ENCODE measurements at places on chromosomes 7 and 10.

- no peak for DNase-seq
Measured at GRCh38 chr7:112023786-112024185, 182.4 kb downstream of the DOCK4 start.

- DNase-seq = no peak
Measured at GRCh38 chr7:11336432-11336831, 362.8 kb downstream of the PHF14 start.

DNA sequence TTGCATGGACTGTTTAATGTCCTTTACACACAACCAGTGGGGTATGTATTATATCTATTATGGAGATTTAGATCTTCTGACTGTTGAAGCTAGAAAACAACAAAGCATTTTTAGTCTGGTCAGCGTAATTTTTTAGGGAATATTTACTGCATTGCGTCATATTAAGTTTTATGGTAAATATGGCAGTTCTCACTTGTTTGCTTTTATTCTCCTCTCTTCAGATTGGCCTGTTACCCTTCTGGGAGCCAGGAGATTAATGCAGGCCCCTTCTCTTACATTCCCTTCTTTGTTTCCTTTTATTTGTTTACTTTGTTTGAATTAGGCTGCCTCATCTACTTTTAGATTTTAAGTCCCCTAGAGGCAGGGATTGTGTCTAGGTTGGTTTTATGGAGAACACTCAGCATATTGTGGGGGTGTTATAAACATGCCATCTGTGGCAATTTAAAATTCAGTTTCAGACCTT lies 13.8 kb downstream of the UBE2D1 start:
- DNase-seq = no peak

GRCh38 chr10:78769526-78769925 lies 299.2 kb upstream of the ZMIZ1 start:
- no peak for DNase-seq

DNA sequence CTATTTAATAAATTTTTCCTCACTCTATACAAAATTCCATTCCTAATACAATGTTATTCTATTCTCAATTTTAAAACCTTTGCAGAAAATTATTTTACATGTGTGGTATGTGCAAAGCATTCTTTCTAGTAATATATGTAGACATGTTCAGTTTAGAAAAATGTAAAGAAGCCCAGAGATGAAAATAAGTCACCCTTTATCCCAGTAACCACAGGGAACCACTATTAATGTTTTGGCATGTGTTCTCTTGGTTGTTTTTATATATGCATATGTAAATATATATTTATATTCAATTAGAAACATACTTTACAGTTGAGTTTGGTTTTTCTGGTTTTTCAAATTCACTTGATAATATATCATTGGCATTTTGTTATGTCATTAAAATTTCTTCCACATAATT lies 14.8 kb upstream of the GLCCI1 start:
- DNase-seq = no peak

GRCh38 chr10:80555415-80555814 lies 17.7 kb downstream of the SH2D4B start:
- peak; percentile 82 for DNase-seq

DNA sequence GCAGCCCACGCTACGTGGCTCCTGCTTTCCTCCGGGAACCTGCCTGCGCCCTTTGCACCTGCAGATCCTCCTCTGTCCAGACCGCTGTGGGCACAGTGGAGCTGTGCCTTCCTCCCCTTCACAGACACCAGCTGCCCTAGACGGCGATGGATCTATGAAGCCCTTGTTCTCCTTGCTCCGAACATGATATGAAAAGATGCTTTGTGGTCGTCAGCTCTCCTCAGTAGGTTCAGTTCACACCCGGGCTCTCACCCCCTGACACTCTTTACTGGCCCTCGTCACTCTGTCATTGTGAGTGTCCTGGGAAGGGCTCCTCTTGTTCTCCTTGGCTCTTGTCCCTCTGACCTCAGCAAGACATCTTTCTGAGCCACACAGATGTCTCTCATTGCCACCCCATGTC lies 4.2 kb downstream of the ZNF488 start:
- no peak for DNase-seq

GRCh38 chr10:128463991-128464760 lies 338.0 kb upstream of the MKI67 start:
- peak; percentile 95 for DNase-seq

DNA sequence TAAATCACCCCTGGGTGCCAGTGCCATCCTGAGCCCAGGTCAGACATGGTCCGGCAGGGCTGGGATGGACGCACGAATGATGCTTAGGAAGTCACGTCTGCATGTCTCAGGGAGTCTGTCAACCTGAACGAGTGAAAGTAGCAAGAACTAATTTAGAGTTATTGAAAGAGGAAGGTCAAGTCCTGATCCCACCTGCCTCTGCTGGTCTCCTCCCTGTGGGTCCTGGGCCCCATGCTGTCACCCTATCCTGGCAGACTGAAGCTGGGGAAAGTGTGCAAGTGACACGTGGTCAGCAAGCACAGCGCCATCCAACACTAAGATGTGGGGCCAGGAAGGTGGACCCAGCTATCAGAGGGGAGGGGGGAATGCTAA lies 26.1 kb upstream of the GRID1 start:
- DNase-seq = peak; percentile 86

- no peak for DNase-seq
Measured at GRCh38 chr7:87570178-87570577, 30.5 kb downstream of the ABCB1 start.

- DNase-seq = peak; percentile 92
Measured at GRCh38 chr10:26438534-26439341, 597 bp downstream of the APBB1IP start.

GRCh38 chr10:78899996-78900714 lies 168.6 kb upstream of the ZMIZ1 start:
- peak; percentile 92 for DNase-seq

DNA sequence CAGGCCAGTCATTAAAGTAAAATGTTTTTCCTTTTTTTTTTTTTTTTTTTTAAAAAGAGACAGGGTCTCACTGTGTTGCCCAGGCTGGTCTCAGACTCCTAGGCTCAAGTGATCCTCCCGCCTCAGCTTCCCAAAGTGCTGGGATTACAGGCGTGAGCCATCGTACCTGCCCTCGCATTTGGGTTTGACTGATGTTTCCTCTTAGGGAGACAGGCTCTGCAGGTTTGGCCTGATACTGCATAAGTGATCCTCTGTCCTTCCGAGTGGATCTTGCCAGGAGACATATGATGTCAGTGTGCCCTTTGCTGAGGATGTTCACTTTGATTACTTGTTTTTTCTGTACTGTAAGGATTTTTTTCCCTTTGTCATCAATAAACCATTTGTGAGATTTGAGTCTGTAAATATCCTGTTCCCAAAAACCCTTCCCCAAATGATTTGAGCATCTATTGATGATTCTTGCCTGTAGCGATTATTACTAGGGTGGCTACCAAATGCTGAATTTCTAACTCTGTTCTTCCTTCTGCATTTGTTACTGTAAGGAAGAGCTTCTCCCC lies 19.7 kb downstream of the LIMK1 start:
- DNase-seq = no peak

GRCh38 chr10:98525969-98526368 lies 79.2 kb upstream of the HPS1 start:
- no peak for DNase-seq

DNA sequence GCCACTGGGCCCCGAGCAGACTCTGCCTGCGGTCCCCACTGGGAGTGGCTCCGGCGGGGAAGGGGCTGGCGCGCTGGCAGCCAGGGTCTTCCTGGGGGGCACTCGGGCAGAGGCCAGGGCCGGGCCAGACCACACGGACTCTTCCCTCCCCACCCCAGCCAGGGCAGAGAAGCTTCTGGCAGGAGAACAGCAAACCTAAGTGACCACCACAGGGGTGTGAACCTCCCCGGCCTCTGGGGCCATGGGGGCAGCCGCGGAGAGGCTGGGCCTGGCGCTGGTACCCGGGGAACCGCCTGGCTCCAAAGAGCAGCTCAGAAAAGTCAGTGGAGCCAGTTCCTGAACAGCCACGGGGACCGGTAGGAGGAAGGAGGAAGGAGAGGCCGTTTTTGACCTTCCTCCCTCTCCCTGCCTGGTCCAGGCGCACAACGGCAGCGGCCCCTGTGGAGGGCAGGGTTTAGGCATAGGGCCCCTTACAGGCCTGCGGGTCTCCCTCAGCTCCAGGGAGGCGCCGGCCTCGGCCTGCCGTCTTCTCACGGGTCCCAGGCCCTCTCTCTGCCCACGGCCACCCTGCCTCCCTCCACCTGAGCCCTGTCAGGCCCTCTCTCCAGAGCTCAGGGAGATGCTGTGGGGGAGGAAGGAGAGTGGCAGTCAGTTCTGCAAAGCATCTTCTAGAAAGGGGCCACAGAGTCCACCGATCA lies 51.8 kb downstream of the TMEM209 start:
- no peak for DNase-seq

GRCh38 chr7:68888971-68889385 lies 709.3 kb upstream of the AUTS2 start:
- no peak for DNase-seq

DNA sequence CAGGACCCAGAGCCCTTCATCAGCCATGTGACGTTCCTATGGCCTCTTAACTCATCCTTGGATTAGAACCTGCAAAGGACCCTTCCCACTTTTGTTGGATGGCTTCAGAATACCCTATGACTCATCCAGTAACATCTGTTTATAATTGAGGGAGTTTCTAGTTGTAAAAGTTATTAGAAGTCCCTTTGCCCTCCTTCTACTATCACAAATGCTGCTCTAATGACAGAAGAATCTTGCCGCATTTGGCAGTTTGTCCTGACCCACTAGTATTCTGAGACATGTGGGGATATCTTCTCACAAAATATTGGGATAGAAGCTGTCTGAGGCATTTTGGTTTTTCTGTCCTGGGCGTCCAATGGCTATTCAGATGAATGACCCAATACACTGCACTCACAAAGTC lies 251.8 kb upstream of the TMEM72 start:
- DNase-seq = no peak

GRCh38 chr10:13922586-13922985 lies 335.8 kb downstream of the PRPF18 start:
- no peak for DNase-seq

DNA sequence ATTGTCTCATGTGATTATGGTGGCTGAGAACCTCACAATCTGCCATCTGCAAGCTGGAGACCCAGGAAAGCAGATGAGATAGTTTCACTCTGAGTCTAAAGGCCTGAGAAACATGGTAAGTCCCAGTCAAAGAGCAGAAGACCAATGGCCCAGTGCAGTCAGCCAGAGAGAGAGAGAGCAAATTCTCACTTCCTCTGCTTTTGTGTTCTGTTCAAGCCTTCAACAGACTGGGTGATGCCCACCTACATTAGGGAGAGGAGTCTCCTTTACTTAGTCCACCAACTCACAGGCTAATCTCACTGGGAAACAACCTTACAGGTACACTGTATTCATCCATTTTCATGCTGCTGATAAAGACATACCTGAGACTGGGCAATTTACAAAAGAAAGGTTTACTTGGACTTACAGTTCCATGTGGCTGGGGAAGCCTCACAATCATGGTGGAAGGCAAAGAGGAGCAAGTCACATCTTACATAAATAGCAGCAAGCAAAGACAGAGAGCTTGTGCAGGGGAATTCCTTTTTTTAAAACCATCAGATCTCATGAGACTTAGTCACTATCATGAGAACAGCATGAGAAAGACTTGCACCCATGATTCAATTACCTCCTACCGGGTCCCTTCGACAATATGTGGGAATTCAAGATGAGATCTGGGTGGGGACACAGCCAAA lies 4.7 kb upstream of the FRMPD2 start:
- DNase-seq = peak; percentile 42

GRCh38 chr7:123120286-123120685 lies 79.5 kb downstream of the SLC13A1 start:
- no peak for DNase-seq

- DNase-seq = no peak
Measured at GRCh38 chr10:116696919-116697318, 45.4 kb downstream of the HSPA12A start.

DNA sequence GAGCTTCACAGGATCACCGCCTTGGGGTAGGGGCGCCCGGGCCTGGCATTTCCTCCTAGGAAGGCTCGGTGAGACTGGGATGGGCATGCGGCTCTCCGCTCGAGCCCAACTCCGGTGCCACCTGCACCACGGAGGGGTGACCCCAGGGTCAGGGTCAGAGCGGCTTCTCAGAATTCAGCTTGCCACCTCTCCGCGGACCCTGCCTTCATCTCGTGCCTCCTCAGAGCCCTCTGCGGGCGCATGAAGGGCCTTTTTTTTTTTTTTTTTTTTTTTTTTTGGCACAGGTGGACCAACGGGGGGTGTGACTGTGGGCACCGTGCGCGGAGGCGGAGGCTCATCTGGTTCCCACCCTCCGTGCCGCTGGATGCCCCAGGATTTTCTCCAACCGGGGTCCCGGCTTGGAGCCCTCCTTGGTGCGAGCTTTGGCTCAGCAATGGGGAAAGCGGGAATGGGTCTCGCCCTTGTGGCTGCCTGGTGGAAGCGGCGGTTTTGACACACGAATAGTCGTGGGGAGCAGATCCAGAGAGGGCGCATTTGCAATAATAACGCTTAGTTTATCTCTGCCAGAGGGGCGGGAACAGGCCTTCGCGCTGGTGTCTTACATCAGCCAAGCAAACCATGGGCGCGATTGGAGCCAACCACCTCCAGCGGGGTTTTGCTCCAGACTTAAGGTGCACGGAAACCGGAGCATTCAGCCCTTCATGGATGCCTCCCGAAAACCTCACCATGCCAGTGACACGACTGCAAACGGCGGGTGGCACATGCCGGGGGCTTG lies 5.0 kb upstream of the TNRC18 start:
- peak; percentile 96 for DNase-seq

DNA sequence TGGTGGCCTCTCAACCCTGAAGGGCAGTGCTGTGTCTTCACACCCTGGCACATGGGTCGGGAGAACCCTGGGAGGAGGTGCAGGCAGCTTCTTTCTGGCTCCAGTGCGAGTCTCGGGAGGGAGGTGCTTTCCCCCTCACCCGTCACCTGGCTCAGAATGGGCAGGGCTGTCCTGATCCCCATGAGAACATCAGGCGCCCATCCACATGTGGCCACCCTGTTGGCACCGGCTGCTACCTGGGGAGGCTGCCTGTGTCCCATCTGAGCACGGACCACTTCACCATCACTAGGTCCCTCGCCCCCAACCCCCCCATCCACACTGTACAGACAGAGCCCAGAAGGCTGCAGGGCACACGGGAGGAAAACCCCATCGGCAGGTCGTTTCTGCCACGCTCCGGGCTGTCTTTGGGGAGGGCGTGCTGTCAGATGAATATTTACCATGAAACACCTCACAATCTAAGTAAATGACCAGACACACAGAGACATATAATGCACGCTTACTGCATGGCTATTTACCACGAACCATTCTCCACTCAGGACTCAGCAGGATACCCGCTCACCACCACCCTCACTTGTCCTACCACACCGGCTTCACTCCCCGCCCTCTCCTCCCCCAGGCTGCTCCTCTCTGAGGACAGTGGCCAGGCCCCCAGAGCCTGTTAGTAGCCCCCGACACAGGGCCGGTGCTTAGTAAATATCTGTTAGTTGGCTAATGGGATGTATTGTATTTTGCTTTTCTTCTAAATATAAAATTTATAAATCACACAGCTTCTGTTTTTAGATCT lies 282.2 kb downstream of the DNAJB6 start:
- DNase-seq = no peak

Measured in esophagus muscularis mucosa (tissue), 4 donors.